ENCODE measurements at places on chromosomes 4 and X.

DNA sequence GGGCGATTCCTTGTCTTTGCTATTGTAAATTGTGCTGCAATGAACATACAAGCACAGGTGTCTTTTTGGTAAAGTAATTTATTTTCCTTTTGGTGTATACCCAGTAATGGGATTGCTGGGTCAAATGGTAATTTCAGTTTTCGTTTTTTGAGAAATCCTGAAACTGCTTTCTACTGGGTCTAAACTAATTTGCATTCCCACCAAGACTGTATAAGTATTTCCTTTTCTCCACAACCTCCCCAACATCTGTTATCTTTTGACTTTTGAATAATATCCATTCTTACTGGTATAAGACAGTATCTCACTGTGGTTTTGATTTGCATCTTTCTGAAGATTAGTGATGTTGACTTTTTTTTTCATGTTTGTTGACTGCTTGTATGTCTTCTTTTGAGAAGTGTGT lies 2506.0 kb downstream of the PCDH7 start:
- no peak for DNase-seq

DNA sequence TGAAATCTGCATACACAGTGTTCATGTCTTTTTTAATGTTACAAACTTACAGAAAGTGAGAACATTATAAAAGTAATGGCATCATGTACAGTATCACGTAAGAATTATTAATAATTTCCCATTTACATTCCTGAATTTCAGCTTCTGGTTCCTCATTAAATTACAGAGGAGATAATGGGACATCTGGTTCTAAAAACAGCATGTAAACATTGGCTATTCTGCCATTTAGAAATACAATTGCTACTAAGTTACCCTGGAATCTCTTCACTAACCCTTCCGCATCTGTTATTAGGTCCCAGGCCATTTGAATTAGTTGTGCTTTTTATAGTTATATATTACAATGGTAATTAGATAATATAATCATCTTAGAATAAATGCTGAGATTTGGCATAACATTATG lies 505.1 kb downstream of the FSTL5 start:
- no peak for DNase-seq

- DNase-seq: no peak
Observed at GRCh38 chrX:47706575-47706974, 47.6 kb upstream of the UXT start.

DNA sequence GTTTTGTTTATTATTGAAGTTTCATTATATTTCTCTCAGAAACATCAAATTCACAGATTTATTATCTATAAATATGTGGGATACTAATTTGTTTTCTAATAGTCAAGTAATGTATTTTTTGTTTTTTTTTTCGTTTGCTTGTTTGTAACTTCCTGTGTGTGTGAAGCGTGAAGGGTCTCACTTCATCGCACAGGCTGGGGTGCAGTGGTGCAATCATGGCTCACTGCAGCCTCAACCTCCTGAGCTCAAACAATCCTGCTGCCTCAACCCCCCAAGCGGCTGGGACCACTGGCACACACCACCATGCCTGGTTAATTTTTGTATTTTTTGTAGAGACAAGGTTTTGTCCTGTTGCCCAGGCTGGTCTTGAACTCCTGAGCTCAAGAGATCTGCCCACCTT lies 55.1 kb downstream of the SH3RF1 start:
- DNase-seq: no peak

DNA sequence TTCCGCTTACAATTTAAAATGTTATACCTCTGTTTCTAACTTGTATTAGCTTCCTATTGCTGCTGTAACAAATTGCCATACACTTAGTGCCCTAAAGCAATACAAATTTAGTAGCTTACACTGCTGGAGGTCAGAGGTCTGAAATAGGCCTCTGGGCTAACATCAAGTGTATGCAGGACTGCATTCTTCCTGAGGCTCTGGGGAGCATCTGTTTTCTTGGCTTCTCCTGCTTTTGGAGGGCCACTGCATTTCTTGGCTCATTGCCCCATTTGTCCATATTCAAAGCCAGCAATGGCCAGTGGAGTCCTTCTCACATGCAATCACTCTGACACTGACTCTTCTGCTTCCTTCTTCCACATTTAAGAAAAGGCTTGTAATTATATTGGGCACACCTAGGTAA lies 639.8 kb upstream of the INTU start:
- DNase-seq: no peak
